ENCODE measurements at places on chromosomes 7 and 10.
A peak's percentile ranks its signal among the peaks of the same experiment; 100 is the strongest.

- no peak for DNase-seq
Measured at GRCh38 chr7:98621573-98622482, 4.7 kb downstream of the NPTX2 start.

GRCh38 chr7:40200791-40201190, 66.0 kb downstream of the SUGCT start:
- peak; percentile 92 for DNase-seq

DNA sequence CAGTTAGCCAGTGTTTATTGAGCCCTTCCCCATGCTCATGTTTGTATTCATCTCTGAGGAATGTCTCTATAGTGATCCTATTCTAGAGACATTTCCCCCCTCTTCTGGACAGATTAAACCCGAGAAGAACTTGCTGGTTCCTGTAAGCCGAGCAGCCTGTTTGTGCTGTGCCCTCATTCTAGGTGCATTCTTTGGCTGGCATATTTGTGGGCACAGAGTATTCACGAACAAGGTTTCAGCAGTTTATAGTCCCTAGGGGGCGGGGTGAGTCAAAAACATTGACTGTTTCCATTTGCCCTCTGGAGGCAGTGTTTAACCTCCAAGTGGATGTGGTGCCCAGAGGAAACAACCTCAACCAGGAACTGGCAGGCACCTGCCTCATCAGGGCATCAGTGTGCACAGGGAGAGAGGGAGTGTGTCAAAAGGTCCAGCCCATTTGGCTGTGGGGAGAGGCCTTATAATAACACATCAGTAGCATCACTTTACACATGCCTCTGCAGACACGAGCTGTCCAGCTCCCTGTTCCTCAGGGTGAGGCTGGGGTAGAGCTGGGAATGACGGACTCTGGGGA, 273.3 kb upstream of the LRGUK start:
- peak; percentile 14 for DNase-seq

- DNase-seq, result peak; percentile 74
Measured at GRCh38 chr10:127853868-127854768, 38.6 kb downstream of the CLRN3 start.

- no peak for DNase-seq
Measured at GRCh38 chr10:69240455-69240854, 20.3 kb downstream of the HKDC1 start.

GRCh38 chr7:14770614-14771013, 131.9 kb downstream of the DGKB start:
- no peak for DNase-seq

DNA sequence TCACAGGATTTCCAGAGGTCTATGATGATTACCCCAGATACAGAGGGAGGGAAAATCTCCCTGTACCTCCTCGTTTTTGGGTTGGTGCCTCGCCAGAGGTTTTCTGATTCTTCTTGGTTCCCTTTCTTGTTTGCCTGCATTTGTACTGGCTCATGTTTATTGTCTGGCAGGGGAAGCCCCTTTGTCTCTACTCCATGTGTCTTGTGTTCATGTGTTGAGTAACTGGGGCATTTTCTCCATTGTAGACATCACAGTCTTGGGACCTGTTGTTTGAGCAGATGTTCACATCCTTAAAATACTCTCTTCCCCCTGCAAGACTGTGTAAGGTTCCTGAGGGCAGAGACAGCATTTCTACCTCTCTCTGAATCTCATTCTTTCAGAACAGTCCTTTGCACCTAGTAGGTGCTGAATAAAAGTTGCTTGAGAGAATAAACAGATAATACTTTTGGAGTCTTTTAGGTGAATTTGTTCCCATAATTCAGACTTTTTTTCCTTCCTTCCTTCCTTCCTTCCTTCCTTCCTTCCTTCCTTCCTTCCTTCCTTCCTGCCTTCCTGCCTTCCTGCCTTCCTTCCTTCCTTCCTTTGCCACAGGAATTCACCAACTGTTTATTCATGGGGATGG, 25.1 kb downstream of the CDK14 start:
- no peak for DNase-seq

DNA sequence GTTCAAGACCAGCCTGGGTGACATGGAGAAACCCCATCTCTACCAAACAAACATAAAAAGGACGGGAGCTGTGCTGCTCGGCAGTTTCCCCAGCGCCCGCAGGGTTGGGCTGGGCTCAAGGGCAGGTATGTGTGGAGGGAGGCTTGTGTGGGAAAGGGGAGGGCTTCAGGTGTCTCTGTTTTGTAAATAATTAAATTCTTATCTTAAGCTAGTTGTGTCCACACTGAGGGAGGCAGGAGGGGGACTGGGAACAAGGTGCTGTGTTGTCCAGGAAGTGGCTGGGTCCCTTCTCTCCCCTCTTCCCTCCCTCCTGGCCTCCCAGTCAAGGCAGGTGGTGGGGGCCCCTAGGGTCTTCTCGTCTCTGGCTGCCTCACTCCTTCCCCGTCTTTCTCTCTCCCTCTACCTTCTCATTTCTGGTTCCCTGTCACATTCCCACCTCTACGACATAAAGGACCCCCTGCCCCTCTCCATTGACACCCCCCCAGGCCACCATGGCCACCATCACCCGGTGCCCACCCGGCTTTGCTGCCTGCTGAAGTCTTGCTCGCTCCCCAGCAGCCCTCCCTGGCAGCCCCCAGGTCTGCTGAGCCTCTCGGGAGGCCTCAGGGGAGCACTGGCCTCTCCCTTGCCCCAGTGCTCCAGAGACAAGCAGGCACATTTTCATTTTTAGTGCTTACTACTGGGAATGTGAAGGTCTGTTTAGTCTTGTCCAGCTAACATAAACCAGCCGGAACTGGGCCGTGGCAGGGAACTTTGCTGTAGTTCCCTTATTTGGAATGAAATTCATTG, 19.3 kb downstream of the NEURL1 start:
- no peak for DNase-seq

GRCh38 chr10:100100651-100101184, 19.0 kb upstream of the CPN1 start:
- DNase-seq, result no peak

DNA sequence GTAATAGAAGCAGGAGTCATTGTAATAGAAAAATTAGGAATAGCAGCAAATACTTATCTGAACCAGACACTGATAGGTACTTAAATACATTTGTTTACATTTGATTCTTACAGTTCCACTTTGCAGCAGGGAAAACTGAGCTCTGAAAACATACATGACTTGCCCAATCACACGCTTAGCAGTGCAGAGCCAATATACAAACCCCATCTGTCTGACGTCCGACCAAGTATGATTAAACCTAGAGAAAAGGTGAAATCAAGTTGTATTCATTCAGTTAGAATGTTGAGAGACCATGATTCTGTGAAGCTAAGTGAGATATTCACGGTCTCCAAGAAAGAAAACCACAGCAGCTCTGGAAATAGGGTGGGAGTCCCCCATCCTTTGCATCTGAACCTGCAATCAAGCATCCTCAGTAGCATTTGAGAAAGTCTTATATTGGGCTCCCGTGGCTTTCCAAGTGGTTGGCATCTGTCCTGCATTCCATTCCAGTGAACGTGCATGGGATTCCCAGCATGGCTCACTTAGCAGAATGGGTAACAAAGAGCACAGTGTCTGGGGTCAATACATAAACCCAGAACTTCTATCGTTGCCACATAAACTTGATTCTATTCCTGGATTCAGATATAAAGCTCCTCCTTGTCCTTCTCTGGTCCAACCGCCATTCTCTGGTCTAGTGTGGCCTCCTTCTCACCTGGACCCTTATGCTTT, 148.7 kb upstream of the RSU1 start:
- peak; percentile 85 for DNase-seq

DNA sequence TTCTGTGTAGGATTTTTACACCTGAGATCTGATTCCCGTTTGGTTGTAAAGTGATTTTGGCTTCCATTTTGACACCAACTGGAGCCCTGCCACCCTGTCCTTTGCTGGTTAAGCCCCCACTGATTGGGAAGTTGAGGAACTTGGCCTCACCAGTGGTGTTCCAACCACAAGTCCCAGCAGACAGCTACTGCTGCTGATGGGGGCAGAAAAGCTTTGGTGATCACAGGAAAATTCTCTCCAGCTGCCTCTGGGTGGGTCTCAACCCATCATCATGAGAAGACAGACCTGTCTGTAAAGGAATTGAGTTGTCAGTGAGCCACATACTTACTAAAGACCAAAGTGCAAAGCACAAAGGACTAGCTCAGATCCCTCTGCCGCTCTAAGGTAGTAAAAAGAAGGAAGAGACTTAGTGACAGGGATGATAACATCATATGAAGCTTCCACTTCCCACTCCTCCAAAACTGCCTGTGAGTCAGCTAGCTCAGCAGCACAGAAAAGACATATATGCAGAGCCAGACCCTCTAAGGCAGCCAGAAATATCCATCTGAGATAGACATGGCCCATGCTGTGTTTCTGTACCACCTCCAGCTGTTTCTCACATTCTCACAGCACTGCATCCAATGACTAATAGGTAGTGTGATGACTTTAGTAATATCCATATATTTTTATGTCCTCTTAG, 22.4 kb upstream of the LRRC17 start:
- DNase-seq, result peak; percentile 85

- DNase-seq, result no peak
Measured at GRCh38 chr10:36048236-36048635, 406.1 kb upstream of the FZD8 start.

DNA sequence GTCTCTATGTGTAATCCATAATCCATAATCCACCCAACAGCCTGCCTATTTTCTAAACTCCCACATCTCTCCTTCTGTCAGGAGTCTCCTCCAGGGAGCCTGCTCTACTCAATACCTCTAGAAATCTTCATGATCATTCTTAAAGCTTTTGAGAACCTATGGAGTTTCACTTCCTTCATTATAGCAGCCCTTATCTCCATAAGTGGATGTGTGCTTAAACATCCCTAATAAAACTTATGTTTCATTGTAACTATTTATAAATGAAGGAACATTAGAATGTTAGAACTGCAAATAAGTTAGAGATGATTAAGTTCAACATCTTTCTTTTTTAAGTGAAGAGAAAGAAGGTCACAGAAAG, 8.5 kb downstream of the CPED1 start:
- DNase-seq, result no peak

DNA sequence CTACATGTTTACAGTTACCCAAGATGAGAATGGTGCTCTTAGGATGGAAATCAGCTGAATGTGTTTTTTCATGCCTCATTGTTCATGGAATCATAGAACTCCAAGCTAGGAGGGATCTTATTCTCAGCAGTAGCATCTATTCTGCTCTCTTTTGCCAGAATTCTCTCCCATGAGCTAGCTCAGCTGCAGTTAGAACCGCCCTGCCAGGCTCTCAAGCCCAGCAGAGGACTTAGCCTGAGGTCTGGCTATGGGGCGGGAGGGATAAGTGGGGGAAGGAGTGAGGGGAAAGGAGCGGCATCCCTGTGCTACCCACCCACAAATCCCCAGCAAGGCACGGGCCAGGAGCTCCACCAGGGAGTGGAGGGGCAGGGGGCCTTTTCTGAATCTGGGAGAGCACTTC, 120.7 kb upstream of the PLXNA4 start:
- peak; percentile 79 for DNase-seq

DNA sequence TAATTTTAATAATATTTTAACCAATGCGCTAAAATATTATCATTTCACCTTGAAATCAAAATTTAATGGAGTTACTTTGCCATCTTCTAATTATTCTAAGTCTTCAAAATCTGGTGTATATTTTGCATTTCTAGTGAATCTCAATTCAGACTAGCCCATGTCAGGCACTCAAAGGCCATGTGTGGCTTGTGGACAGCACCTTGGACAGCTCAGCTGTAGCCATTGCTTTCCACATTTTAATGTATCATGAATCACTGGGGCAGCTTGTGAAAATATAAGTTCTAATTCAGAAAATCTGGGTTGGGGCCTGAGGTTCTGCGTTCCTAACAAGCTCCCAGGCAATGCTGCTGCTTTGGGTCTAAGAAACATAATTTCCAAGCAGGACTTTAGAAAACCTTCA, 57.2 kb downstream of the MGAM2 start:
- no peak for DNase-seq

- peak; percentile 36 for DNase-seq
Measured at GRCh38 chr7:40604601-40605438, 470.0 kb downstream of the SUGCT start.

DNA sequence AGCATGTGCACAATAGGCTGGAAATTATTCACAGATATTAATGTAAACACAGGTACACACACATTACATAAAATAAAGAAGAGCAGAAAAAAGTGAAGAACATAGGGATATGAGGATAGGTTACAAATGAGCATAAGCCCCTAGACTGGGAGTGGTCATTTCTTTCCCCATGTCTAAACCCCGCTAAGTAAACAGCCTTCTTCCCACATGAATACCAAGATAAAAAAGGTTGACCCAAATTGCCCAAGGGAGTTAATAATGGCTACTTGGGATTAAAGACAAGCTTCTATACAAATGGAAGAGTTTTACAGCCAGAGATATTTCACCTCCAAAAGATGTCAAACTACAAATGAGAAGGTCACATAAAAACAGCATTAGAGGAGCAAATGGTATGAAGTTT, 527.1 kb upstream of the CELF2 start:
- no peak for DNase-seq

GRCh38 chr7:148270576-148270975, 320.0 kb upstream of the C7orf33 start:
- no peak for DNase-seq

- DNase-seq, result no peak
Measured at GRCh38 chr10:68492118-68492517, 20.3 kb upstream of the DNA2 start.

- DNase-seq, result no peak
Measured at GRCh38 chr7:24836084-24836483, 78.8 kb upstream of the GSDME start.

DNA sequence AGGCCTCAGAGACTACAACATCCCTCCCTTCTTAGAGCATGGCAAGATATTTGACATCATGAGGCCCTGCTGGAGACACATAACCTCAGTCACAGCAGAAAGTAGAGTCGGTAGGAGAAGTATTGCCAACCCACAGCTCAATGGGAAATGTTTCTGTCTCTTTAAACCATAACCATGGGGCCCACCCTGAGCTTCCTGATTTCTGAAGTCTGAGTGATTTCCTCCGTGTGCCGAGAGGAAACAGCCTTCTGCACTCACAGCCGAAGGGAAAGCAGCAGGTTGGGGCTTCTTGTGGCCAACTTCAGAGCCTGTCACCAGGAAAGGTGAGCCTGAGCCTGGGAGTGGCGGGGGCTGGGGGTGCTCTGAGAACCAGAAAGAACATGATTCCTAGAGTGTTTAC, at the start of gene GIMAP1:
Gene GIMAP1 (plus strand): TSS at position 246 of the 400 bp plus-strand sequence. CDS start 2,435 bp downstream, outside the sequence.
- DNase-seq, result peak; percentile 71

DNA sequence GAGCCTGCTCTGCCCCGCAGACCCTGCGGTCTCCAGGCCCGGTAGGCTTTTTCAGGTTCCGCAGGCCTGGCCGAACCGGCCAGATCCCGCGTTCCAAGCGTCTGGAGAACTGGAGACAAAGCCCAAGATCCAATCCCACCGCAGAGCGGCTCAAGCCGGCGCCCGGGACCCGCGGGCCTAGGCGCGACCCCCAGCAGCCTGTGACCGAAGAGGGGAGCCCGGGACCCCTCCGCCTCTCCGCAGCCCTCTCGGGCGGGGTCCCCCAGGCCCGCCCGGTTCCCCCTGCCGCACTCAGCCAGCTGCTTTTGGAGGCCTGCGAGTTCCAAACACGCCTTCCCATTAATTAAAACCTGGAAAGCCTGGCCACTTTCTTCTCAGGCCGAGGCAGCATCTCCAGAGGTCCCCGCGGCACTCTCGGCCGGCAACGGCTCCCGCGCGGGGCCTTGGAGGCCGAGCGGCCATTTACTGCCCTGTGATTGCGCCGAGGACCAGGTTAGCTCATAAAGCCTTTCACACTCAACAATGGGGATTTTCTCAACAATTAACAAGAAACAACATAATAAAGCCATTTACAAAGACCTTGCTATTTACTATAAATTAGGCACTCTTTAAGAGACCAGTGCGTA, 16.7 kb downstream of the SKIDA1 start:
- DNase-seq, result no peak

- no peak for DNase-seq
Measured at GRCh38 chr7:141232286-141233051, 158.6 kb downstream of the TMEM178B start.

Measured in muscle of leg (tissue), 16 donors.